ENCODE measurements at places on chromosomes 13 and 19.
A peak's percentile ranks its signal among the peaks of the same experiment; 100 is the strongest.

DNA sequence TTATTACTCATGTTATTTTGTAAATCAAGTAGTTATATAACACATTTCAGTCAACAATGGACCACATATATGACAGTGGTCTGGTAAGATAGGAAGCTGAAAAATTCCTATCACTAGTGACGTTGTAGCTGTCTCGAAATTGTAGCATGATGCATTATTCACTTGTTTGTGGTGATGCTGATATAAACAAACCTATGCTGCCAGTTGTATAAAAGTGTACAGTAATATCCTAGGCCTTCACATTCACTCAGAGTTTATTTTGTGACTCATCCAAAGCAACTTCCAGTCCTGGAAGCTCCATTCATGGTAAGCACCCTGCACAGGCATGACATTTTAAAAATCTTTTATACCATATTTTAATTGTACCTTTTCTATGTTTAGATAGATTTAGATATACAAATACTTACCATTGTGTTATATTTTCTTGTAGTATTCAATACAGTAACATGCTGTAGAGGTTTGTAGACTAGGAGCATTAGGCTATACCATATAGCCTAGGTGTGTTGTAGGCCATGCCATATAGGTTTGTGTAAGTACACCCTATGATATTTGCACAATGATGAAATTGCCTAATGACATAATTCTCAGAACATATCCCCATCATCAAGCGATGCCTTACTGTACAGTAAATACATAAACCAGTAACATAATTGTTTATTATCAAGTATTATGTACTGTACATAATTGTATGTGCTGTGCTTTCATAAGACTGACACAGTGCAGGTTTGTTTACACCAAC, 49.3 kb downstream of the IFT88 start:
- DNase-seq: no peak

GRCh38 chr13:24282256-24282655, 27.1 kb upstream of the C1QTNF9 start:
- DNase-seq: no peak

DNA sequence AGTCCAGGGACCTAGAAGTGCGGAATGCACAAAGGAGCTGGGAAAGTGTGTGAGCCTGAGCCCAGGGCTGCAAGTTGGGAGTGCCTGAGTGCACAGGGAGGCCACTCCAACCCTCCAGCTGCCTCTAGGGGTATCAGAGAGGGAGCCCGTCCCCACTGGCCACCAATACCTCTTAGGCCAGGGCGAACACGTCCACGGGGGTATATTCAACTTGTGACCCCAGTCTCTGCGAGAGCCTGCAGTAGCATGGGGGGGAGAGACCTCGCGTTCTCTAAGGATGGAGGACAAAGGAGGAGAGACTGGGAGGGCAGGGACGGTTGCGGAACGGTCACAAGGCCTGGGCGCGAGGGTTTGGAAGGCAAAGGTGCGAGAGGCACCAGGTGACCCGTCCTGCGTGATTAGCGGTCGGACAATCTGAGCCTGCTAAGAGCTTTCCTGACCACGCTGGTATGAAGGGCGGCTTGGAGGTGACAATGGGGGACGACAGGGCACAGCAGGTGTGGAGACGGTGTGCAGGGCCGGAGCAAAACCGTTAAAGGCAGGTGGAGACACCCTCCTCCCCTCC, 676 bp downstream of the CD320 start:
- DNase-seq: no peak

DNA sequence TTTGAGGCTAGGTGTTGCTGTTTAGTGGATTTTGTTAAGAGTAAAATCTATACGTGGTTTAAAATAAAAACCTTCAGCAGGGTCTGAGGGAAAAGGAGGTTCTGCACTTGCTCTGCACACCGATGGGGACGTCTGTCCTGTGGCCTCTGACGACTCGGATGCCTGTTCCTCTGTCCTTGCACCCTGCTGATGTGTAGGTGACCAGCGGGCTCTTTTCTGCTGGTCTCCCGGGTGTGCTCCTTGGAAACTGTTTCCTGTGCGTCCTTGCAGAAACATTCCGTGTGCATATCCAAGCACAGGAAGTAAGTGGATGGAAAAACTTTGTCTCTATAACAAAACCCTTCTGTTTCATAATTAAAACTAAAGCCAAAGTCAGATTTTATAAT, 3.8 kb downstream of the ATP4B start:
- DNase-seq: no peak

DNA sequence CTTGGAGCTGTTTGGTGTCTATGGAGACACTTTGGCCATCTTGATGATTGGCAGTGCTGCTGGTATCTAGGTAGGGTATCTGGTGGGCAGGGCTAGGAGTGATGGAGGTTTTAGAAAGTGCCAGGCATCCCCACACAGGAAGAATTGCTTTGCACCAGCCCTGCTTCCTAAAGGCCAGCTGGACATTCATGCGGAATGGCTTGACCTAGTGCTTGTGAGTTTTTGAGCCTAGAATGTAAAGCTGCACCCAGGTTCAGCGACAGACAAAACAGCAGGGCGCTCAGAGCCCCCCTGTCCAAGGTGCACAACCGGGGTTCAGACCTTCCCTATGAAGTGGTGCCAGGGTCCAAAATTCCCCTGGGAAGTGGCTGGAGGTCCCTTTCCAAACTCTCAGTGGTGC, 93.1 kb downstream of the ING1 start:
- DNase-seq: no peak

- no peak for DNase-seq
Measured at GRCh38 chr19:2294687-2295335, 12.8 kb upstream of the PEAK3 start.

GRCh38 chr13:41457589-41458186, 338 bp downstream of the RGCC start:
- DNase-seq: no peak

GRCh38 chr19:42528354-42529247, at the start of gene CEACAM1:
Gene CEACAM1, minus strand, starts transcription at chr19:42528481. Its CDS starts 107 bp downstream, at chr19:42528374.
- no peak for DNase-seq

DNA sequence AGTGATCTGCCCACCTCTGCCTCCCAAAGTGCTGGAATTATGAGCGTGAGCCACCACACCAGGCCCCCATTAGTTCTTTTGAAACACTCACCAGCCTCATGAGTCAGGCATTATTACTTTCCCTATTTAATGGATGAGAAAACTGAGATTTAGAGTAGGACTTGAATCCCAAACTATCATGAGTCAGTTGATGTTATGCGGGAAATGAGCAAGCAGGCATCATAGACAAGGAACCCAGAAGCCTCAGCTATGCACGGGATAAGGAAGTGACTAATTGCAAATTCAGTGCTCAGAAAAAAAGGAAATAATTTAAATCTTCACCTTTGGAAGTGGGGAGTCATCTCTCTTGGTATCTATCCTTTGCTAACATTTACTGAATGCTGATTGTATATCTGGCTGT, 217.5 kb downstream of the ABCC4 start:
- DNase-seq: no peak

GRCh38 chr19:1070576-1070930, 3.6 kb downstream of the ARHGAP45 start:
- no peak for DNase-seq

GRCh38 chr13:43054803-43055802, 31.7 kb downstream of the DNAJC15 start:
- no peak for DNase-seq

DNA sequence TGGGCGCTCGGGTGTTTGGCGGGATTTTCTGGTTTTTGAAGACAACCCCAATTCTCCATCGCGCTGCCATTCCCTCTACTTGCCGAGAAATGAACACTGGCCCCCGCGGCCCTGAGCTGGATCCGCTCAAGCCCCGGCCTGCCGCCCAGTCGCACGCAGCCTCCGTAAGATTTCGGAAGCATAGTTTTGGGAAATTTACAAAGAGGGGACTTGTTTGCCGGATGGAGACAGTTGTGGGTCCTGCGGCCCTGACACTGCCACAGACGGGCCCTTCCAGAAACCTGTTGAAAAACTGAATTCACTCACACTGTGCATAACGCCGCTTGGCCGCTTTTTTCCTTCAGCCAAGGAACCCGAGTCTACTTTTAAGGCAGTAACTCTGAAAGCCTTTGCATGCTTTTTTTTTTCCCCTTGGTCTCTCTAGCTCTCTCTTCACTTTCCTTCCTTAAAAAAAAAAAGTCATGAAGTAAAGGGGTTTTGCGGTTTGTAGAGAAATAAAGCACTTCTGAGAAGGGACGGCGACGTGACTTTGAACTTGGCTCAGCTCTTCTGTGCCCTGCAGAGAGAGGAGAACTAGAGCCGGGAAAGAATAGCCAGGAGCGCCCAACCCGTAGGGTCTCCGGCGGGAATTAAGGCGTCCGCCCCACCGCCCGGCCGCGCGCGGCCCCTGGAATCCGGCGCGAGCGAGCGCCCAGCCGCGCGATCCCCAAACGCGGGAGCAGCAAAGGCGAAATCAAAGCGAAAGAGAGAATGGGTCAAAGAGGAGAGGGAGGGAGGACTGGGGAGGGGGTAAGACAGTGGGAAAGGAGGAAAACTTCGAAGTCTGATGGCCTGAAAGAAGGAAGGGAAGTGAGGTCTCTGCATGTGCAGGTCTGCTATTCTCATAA, 3.4 kb upstream of the ZIC2 start:
- no peak for DNase-seq

GRCh38 chr19:53992211-53992610, 774 bp downstream of the CACNG6 start:
- DNase-seq: no peak

DNA sequence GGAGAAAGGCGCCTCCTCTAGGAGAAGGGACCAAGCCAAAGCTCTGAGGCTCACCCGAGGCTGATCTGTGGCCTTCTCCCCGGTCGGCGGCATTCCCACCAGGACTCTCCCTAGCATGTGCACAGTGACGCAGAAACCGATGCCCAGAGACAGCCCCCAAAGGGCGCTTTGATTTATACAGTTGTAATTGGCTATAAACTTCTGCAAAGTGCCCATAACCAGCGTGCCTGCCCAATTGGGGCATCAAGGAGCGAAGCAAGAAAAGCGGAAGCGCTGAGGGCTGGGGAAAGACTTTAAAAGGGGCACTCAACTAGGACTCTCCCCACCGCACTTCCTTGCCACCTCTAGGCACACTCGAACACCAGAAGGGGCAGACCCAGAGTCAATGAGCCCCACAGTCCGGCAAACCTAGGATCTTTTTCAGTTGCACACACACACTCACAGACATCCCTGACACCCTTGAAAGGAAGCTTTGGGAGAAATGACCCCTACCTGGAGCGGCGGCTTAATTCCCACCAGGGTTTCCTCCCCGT, 1.8 kb downstream of the CDX2 start:
- no peak for DNase-seq

GRCh38 chr13:56773148-56773547, 367.6 kb upstream of the PRR20A start:
- DNase-seq: no peak

DNA sequence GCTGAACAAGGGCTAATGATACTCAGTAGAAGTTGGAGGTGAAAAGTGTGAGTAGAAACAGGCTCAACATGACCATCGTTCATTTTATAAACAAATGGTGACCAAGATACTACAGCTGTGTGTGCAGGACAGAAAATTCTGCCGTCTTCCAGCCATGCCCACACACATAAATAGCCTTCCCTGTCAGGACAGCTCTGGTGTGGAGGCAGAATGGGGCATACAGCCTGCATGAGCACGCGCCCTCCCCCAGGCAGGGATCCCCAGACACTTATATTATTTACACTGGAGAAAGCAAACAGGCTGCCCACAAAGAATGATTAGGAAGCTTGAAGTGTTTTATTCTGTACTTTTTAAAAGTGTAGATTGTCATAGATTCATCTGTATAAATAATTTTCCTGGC, 20.4 kb downstream of the GJA3 start:
- no peak for DNase-seq

DNA sequence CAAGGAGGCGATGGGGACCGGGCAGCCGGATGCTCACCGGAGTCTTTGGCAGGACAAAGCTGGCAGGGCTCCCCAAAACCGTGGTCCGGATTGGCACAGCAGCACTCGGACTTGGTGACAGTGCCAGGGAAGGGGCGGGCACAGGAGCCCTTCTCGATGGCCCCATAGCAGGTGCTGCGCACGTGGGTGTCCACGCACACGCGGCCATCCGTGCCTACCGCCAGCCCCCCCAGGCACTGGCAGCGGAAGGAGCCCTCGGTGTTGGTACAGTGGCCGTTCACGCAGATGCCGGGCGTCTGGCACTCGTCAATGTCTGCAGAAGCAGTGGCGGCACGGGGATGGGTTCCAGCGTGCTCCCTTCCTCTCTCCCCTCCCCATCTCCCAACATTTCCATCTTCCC, 17.9 kb downstream of the FBN3 start:
- no peak for DNase-seq

DNA sequence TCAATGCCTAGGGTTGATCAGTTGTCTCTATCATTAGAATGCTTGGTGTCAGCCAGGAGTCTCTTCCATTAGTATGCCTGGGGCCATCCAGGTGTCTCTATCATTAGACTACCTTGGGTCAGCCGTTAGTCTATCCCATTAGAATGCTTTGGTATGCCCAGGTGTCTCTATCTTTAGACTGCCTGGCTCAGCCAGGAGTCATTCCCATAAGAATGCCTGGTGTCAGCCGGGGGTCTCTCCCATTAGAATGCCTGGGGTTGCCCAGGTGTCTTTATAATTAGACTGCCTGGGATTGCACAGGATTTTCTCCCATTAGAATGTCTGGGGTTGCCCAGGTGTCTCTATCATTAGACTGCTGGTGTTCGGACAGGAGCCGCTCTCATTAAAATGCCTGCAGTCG, 1442.9 kb downstream of the UQCRFS1 start:
- DNase-seq: no peak

DNA sequence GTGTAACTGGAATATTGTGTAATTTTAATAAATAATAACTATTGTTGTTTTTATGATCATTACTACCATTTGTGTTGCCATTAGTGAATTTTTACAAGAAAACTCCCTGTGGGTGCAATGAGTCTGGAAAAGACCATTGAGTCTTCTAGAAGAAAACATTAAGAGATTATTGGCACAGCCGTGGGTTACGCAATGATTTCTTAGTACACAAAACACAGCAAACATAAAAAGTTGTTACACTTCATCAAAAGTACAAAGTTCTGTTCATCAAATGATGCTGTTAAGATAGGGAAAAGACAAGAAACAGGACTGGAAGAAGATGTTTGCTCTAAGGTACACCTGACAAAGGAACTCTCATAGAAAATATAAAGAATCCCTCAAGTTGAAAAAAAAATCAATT, 41.6 kb downstream of the ZNF331 start:
- no peak for DNase-seq

- no peak for DNase-seq
Measured at GRCh38 chr13:52001120-52001731, 10.0 kb downstream of the ATP7B start.

GRCh38 chr19:38122402-38123093, 101.5 kb downstream of the DPF1 start:
- no peak for DNase-seq

DNA sequence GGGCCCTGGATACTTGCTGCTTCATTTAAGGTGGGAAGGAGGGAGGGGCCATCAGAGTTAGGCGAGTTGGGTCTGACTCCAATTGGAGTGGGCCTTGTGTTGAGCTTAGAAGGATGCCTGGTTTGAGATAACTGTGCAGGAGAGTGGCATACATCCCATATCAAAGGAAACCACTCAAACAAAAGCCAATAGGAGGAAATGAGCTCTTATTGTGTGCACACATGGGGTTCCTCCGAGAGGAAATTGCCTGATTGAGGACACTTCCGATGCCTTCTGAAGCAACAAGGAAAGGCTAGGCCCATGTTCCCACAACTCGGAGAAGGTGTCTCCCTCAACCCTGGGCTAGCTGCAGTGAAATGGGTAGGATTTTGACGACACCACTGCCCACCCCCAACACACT, 19.6 kb downstream of the MBNL2 start:
- DNase-seq: no peak

GRCh38 chr13:24267274-24267673, 42.1 kb upstream of the C1QTNF9 start:
- no peak for DNase-seq

- DNase-seq: no peak
Measured at GRCh38 chr13:87872813-87873212, 201.6 kb downstream of the SLITRK5 start.

- DNase-seq: peak; percentile 63
Measured at GRCh38 chr13:113545455-113545930, 39.1 kb upstream of the TFDP1 start.
